ENCODE measurements at places on chromosomes 12 and 14.
A peak's percentile ranks its signal among the peaks of the same experiment; 100 is the strongest.

GRCh38 chr12:115172521-115172920 is 488.5 kb upstream of the TBX3 start:
- no peak for DNase-seq

DNA sequence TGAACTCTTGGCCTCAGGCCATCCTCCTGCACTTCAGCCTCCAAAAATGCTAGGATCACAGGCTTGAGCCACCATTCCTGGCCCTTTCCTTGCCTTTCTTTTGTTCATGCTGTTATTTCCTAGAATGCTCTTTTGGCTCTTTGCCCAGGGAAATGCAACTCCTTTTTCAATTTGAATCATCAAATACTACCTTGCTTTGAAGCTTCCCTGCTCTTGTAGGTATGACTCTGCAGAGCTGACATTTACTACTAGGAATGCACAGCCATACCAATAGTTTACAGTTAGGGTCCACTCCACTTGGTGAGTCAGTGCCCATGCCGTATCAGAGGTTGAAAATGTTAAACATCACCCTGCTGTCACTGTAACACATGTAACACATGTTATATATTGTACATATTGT is 107.0 kb upstream of the CRY1 start:
- no peak for DNase-seq

DNA sequence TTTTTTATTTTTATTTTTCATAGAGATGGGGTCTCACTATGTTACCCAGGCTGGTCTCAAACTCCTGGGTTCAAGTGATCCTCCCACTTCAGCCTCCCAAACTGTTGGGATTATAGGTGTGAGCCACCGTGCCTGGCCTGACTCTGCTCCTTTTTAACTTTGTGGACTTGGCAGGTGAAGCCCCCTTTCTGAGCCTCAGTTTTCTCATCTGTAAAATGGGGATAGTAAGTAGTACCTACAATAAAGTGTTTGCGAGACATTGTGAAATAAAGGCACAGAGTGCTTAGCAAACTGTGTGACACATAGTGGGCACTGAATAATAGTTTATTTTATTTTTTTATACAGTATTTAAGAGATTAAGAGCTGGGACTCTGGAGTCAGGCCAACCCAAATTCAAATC is 21.1 kb upstream of the MED13L start:
- DNase-seq, result no peak

DNA sequence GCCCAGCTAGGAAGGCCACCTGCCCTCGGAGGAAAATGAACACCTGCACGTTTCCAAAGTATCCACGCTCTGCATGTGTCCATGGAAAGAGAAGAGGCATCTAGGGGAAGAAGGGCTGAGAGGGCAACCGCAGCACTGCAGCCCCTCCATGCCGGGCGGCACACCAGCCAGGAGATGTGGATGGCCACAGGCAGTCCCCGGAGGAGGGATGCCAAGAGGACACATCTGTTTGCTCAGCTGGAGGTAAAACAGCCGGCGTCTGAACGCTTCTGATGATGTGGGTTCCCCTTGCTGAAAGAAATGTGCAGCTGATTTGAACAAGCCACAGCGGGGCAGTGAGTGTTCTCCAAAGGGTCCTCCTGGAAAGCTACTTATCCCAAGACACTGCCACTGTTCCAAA is 34.0 kb downstream of the CHGA start:
- DNase-seq, result no peak

GRCh38 chr12:2018391-2018790 is 14.1 kb upstream of the DCP1B start:
- no peak for DNase-seq

- DNase-seq, result no peak
These were observed 132.1 kb downstream of the SLC5A8 start for GRCh38 chr12:101077791-101078528.

GRCh38 chr14:79732911-79733655 is 478.2 kb downstream of the DIO2 start:
- no peak for DNase-seq

- DNase-seq, result no peak
These were observed 17.4 kb downstream of the BEGAIN start for GRCh38 chr14:100569734-100570286.

- peak; percentile 28 for DNase-seq
These were observed 199.3 kb downstream of the SLC41A2 start for GRCh38 chr12:104758771-104759170.

DNA sequence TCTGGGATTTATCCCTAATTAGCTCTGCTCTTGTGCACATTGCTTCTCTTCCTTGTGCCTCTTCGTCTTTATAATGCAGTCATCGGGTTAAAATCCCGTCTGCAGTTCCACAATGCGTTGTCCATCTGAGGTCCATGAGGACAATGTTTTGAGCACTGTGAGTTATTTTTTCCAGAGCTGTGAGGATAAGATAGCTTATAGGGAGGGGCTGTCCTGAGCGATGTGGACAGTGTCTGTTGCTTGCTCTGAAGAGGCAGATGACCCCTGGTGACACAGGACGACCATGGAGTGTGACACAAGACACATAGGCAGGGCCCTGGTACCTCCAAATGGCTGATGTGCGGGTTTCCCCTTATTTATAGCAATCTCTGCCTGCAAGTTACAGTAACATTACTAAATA is 132.5 kb downstream of the SMOC1 start:
- DNase-seq, result no peak

- no peak for DNase-seq
These were observed 10.1 kb upstream of the RAB35 start for GRCh38 chr12:120126635-120127005.

GRCh38 chr12:110948041-110948440 is 27.7 kb upstream of the MYL2 start:
- no peak for DNase-seq

DNA sequence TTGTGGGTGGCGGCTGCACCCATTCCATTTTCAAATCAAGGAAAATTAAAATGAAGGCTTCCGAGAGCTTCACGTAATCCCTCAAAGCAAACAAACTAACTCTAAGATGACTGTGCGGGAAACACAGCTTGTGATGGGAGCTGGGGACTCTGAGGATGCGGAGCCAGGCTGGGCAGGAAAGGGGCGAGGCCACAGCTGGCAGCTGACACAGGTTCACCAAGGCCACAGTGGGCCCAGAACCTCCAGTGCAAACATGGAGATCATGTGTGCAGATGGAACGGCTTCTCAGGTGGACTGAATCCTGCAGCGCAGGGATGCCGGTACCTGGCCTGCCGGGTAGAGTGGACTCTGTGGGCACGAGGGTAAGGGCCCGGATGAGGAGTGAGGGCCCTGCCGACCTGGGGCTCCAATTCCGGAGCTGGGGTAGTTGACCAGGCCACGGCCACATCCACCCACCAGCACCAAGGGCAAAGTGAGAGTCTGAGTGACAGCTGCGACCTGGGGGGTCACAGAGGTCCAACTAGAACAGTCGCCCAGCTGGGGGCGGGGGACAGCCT is 19.2 kb upstream of the BTBD6 start:
- DNase-seq, result no peak

- DNase-seq, result no peak
These were observed 399.6 kb downstream of the ZFP36L1 start for GRCh38 chr14:68393259-68393658.

GRCh38 chr12:90038289-90038688 is 329.7 kb upstream of the ATP2B1 start:
- DNase-seq, result no peak

GRCh38 chr14:44030831-44031383 is 476.2 kb downstream of the FSCB start:
- DNase-seq, result no peak

GRCh38 chr14:65360144-65360784 is 52.3 kb upstream of the FUT8 start:
- DNase-seq, result no peak

DNA sequence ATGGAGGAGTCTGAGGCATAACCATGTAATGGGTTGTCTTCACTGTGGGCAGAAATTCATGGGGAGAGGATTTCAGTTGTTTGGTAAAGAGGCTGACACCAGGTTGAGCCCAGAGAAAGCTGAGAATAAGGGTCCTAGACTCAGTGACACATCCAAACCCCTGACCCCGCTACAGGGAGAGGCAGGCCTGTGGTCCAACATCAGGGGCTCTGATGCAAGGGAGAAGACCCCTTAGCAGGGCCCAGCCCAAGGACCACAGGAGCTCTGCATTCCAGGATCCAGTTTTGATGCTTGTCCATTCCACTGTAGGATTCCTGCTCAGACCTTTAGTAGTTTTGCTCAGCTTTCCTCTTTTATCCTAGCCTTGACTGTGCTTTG is 15.5 kb downstream of the GPR68 start:
- no peak for DNase-seq

DNA sequence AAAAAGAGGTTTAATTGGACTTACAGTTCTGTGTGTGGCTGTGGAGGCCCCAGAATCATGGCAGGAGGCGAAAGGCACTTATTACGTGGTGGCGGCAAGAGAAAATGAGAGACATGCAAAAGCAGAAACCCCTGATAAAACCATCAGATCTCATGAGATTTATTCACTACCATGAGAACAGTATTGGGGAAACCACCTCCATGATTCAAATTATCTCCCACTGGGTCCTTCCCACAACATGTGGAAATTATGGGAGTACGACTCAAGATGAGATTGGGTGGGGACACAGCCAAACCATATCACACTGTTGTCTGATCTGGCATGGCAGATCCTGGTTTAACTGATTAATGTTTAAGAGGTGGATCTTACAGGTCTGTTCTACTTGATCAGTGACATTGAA is 5.6 kb downstream of the DDX47 start:
- no peak for DNase-seq

GRCh38 chr12:62649412-62650138 is 182.9 kb downstream of the MON2 start:
- no peak for DNase-seq

DNA sequence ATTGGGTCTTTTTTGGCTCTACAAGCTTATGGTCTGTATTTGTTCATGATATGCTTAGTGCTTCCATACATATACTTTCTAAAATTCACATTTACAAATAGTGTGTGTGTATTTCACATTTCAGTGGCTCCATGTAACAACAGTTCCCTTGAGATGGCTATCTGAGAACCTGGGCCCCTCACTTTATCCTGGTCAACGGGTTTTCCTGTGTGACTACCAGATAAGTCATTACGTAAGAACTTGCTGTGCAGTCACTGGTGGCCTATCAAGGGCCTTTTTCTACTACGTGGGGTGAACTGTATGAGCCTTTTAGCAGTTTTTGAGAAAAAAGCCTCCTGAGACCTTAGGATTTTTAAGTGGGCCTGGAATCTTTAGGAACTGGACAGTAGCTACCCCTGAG is 454.1 kb downstream of the PCNX1 start:
- no peak for DNase-seq

DNA sequence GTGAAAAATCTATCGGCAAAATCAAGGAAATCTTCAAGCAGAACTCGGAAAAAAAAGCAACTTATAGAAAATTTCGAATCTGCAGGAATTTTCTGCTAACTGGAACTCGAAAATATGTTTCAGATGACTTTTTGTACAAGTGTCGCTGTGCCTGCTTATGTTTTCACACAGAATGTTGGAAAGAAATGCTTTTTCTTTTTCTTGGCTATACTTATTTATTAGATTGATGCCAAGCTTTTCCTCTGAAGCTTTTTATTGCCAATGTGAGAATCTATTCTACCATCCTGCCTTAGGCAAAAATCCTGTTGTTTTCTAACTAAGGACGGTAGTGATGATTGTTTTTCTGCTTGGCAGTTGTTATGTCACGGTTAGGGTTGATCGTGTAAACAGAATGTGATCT is 65.8 kb downstream of the TRHDE start:
- no peak for DNase-seq

DNA sequence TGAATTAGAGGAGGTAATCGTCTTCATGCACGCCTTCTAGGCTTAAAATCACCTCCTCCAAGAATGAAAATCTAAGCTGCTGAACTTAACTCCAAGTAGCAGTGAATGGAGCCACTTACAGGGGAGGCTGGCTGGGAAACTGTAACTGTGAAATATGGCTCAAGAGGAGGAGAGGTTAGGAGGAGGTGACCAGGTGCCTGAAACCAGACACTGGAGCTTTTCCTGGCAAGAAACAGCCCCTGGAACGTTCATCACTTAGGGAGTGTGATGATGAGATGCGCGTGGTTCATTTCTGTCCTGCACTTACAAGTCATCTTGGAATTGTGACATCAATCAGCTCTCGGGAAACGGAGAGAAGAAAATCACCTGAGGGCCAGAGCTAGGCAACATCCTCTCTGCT is 62.3 kb upstream of the TMEM132C start:
- no peak for DNase-seq

DNA sequence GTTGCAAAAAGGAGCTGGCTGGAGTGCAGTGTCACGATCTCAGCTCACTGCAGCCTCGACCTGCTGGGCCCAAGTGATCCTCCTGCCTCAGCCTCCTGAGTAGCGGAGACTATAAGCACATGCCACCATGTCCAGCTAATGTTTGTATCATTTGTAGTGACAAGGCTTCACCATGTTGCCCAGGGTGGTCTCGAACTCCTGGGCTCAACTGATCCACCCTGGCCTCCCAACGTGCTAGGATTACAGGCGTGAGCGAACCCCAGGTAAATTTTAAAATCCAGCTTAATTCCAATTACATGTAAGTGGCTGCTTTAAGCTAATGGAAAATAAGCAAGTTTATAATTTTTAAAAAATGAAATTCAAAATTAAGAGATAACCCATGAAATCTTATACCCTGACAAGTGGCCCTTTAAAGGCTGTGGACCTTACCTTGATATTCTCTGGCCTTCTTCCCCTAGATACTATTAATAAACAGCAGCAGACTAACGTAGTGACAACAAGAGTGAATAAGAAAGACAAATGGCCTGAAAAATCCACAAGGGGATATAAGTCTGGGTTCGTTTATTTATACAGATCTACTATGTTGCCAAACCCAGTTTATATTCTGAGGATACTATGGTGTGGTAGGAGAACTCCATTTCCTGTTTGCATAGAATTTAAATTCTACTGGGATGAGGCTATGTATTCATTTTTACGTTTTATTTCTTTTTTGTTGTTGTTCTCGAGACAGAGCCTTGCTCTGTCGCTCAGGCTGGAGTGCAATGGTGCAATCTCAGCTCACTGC is 25.6 kb upstream of the SLC2A3 start:
- DNase-seq, result no peak

Measured in stimulated activated effector memory CD8-positive, alpha-beta T cell treated with anti-CD3 and anti-CD28 coated beads, Interleukin-12 subunit alpha, Interleukin-12 subunit beta, amount 100 ng/mL, for 72 hours (primary cell).